NCI-H2227 treated with DMSO at 0.1 percent for 48 hours (cell line): ENCODE measurements at places on chromosomes 12 and 14.

DNA sequence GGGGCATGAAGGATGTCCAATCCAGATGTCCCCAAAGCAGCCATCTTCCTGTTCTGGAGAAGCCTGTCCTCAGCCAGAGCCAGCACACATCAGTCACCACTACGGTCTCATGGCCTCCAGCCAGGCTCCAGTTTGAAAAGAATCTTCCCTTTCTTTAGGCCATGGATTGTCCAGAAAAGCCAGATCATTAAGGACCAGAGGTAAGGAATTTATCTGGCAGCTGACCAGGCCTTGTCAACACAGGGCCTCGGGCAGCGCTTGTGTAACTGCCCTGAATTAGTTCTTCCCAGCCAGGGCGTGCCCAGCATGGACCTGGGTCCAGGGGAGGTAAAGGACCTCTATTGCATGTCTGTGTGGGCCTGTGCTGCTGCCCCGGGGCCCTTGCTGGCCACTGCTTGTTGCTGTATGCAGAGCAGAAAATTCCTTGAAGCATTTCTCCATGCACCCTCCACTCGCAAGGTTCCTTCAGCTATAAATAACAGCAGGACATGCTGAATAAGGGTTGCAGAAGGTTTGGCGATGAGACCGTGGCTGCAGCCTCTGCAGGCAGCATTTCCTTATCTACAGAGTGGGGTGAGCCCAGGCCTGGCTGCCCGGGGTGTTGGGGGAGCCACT lies 21.7 kb upstream of the VPS37B start:
- no peak for DNase-seq

GRCh38 chr12:118376089-118377020 lies at the start of gene SUDS3:
Gene SUDS3, plus strand, starts transcription at chr12:118376555. Its CDS starts 137 bp downstream, at chr12:118376692.
- peak; percentile 94 for DNase-seq

DNA sequence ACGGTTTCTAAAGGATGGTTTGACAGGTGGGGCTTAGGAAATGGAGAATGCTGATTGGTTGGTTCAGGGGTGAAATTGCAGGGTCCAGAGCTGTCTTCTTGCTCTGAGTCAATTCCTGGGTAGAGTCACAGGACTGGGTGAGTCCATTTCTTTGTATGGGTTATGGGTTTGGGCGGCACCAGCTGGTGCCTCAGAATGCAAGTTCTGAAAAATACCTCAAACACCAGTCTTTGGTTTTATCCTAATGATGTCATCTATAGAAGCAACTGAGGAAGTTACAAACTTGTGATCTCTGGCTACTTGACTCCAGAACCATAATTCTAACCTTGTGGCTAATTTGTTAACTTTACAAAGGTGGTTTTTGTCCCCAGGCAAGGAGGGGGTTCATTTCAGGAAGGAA lies 47.6 kb upstream of the EIF5 start:
- DNase-seq, result no peak

GRCh38 chr12:111338096-111338495 lies 30.8 kb downstream of the PHETA1 start:
- DNase-seq, result no peak

GRCh38 chr14:94890785-94891184 lies 120.9 kb upstream of the GSC start:
- DNase-seq, result no peak

DNA sequence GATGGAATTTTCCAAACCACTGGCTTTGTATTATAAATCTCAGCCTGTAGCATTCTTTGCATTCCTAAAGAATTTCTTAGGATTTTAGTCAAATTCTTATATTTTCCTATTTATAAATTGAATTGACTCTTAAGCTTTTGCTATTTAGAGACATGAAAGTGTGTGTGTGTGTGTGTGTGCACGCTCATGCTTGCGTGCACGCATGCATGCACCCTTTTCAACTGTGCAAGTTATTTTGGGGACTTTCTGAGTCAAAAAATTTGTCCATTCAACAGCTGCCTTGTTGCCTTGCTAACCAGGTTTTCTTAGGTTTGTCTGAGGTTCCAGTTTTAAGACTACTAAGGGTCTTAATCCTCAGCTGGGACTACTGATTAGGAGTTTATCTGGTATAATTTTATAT lies 42.6 kb downstream of the GPATCH2L start:
- no peak for DNase-seq

DNA sequence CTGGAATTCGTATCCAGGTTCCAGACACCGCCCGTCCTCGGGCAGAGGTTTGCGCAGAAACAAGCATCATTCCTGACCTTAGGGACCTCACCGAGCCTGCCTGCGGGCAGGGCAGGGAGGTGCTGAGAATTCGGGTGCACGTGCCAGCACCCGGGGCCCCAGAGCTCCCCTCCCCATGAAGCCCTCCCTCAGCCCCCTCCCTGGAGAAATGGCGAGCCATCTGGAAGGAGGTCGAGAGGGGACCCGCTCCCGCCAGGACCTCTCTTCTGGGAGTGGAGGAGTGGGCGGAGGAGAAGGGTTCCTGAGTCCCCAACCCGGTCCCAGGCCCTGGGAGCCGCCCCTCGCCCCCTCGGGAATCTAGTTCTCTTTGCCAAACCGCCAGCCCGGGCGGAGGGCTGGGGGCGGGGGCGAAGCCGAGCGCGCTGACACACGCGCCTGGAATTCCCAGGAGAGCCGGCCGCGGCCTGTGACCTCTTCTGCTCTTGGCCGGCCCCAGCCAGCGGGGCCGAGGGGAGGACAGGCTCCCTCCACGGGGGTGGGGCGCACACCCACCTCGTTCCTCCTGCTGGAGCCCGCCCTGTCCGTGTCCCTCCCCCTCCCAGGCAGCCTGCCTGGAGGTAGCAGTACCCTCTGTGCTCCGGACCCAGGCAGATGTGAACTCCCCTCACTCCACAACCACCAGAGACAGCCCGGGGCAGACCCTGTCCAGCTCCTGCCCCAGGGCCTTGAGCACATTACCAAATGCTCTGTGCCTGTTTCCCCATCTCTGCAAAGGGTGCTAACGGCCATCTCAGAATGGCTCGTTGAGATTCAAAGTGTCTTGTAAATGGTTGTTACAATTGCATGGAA lies 23.0 kb upstream of the GPR132 start:
- peak; percentile 12 for DNase-seq
